Activated naive CD4-positive, alpha-beta T cell treated with anti-CD3 and anti-CD28 coated beads, Interleukin-2, amount 10 ng/mL, durations not matched to agents 5 hours and 36 hours (primary cell): ENCODE measurements at places on chromosomes 6 and 20. TPM values are rescaled to one million over a fixed set of nuclear protein-coding genes. Genes with fewer than 3 reads are reported as not detected.

Gene LST1
- 67.8 TPM for total RNA-seq

Gene HLA-DQA1
- total RNA-seq = 8.8 TPM

Gene MAN1A1
- 7.6 TPM for total RNA-seq

Gene CAPN11
- not detected for total RNA-seq

Gene CRNKL1
- 21.0 TPM for total RNA-seq

Gene SRSF12
- not detected for total RNA-seq

Gene UBD
- total RNA-seq = 0.68 TPM

Gene RAET1G
- total RNA-seq = not detected

Gene IPCEF1
- total RNA-seq = 22.3 TPM

Gene DDX43
- 0.20 TPM for total RNA-seq

Gene FUT9
- total RNA-seq = not detected

Gene SUMO4
- 8.5 TPM for total RNA-seq

Gene STMND1
- not detected for total RNA-seq

Gene ACTL10
- 4.9 TPM for total RNA-seq

Gene FERMT1
- not detected for total RNA-seq

Gene HLA-G
- total RNA-seq = 0.15 TPM

Gene ANGPT4
- not detected for total RNA-seq
